ENCODE measurements at places on chromosomes 5 and 9.

DNA sequence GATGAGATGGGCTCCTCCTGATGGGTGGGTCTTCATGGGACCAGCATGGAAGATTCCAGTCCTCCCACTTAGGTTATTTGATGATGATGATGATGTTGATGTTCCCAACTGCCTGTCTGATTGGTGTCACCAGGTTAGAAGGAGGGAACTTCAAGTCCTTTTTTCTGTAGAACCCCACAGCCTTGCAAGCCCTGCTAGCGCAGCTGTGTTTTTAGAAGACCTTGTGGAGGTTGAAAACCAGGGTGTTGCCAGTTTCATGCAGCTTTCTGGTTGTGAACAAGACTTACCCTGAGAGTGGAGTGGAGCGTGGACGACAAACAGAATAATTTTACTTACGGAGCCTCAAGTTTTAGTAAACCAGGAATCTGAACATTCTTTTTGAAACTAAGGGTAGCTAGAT lies 83.0 kb downstream of the TRIO start:
- DNase-seq = no peak

- no peak for DNase-seq
Observed at GRCh38 chr5:83530193-83530592, 58.6 kb downstream of the VCAN start.

GRCh38 chr5:73900566-73900965 lies 274.6 kb downstream of the ARHGEF28 start:
- DNase-seq = no peak

DNA sequence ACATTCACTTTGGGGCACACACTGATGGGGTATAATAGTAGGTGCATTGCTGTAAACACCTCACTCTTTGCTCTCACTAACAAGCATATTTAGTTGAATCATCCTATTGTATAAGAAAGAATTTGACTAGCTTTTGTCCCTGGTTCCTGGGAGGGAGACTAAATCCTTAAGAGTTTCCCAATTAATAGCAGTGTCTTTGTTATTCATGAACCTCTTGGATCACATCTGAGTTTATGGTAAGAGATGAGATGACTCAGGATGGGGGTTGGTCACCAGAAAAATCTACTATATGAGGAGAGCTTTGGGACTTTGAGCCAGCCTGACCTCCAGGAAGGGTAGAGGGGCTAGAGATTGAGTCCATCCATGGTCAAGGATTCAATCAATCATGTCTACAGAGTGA lies 56.8 kb downstream of the PUM3 start:
- DNase-seq = no peak

DNA sequence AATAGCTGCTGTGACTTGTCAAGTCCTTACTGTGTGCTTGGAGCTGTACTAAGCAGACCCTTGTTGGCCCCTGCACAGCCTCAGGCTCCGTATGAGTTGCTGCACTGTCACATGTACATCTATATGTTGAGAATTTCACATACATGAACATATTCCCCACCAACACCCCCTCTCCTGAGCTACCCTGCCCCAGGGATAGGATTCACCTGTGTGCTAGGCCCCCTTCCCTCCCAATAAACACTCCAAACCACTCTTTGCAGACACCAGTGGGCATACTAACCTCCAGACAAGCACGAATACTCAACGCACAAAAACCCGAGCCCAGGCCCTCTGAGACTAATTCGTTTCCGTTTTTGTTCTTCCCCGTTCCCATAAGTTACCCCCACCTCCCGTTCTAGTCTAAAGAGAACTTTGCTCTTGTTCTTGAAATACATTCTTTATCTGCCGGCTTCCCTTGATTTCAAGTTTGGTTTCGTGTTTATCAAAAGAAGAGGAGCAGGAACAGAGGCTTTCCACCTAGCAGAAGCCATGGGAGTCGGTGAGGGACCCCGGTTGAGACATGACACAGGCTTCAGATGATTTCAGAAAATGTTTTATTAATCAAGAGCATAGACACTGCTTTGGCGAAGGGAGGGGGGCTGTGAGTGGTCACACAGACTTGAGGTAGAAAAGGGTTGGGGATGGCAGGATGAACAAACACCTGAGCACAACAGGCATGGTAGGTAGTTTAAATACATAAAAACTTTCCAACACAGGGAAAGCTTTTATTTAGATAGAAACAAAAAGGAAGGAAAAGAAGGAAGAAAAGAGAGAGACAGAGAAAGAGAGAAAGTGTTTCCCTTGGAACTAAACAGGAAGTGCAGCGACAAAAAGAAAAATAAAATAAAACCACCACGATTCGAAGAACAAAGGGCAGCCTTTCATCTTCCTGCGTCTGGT lies 3.4 kb downstream of the HAND1 start:
- no peak for DNase-seq

DNA sequence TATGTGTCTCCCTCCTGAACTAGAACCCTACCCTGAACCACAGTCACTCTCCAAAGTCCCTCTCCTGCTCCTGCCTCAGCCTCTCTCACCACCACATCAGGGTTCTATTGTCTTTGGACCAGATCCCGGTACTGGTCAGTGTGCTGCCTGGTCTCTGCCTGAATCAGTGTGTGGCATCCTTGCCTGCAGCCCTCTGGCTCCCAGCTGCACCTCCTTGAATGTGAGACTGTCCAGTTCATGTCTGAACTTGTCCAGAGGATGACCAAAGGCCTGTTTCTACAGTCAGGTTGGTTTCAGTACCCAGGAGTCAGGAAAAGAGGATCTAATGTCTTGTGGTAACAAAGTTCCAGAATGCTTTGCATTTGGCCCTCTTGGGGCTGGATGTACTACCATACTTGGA lies 76.8 kb upstream of the RANBP3L start:
- DNase-seq = no peak

- DNase-seq = no peak
Observed at GRCh38 chr5:464843-465590, 22.0 kb downstream of the EXOC3 start.

Measured in stimulated activated CD4-positive, alpha-beta T cell treated with anti-CD3 and anti-CD28 coated beads, Interleukin-2, amount 100 ng/mL, for 24 hours (primary cell).